ENCODE measurements at places on chromosomes 4 and X. TPM values are rescaled to one million over a fixed set of nuclear protein-coding genes. Genes with fewer than 3 reads are reported as not detected.

GRCh38 chrX:30793075-30793766, 95.8 kb downstream of the TAB3 start:
- no peaks in the 10 kb centered on the region for H3K4me1 ChIP-seq
- H3K27ac ChIP-seq = no peak overlapping the region
- H3K27me3 ChIP-seq = no peaks in the 10 kb centered on the region
- no peak overlapping the region for H3K4me3 ChIP-seq

Gene CFI
- total RNA-seq = 0.33 TPM

- no peak overlapping the region for H3K27ac ChIP-seq
- H3K4me3 ChIP-seq = no peak overlapping the region
- no peaks in the 10 kb centered on the region for H3K36me3 ChIP-seq
Measured at GRCh38 chrX:143298663-143299241, 218.5 kb downstream of the SPANXN3 start.

GRCh38 chrX:151031391-151031975, 48.3 kb downstream of the HMGB3 start:
- H3K27ac ChIP-seq = no peak overlapping the region
- no peak for DNase-seq
- no peaks in the 10 kb centered on the region for H3K36me3 ChIP-seq
- H3K4me1 ChIP-seq = no peaks in the 10 kb centered on the region
- H3K4me3 ChIP-seq = no peak overlapping the region

GRCh38 chrX:16239211-16239610, 71.9 kb downstream of the MAGEB17 start:
- H3K36me3 ChIP-seq = no peaks in the 10 kb centered on the region
- H3K27me3 ChIP-seq = no peaks in the 10 kb centered on the region
- no peak overlapping the region for H3K27ac ChIP-seq
- no peak for DNase-seq
- H3K4me3 ChIP-seq = no peak overlapping the region
- H3K4me1 ChIP-seq = no peaks in the 10 kb centered on the region

DNA sequence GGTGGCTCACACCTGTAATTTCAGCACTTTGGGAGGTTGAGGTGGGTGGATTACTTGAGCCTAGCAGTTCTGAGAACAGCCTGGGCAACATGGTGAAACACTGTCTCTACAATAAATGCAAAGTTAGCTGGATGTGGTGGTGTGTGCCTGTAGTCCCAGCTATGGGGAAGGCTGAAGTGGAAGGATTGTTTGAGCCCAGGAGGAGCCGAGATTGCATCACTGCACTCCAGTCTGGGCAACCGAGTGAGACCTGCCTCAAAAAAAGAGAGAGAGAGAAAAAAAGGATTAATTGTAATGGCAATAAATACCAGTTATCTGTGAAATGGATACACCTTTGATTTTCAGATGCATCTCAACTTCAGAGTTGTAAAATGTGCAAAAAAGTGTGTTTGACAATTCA, 58.8 kb downstream of the SPRY1 start:
- H3K4me1 ChIP-seq = peaks cover 13% of the 10 kb centered on the region
- no peaks in the 10 kb centered on the region for H3K36me3 ChIP-seq
- no peak overlapping the region for H3K4me3 ChIP-seq

Gene GNL3L
- 62.5 TPM for total RNA-seq

Gene PASD1
- not detected for total RNA-seq

- H3K36me3 ChIP-seq = no peaks in the 10 kb centered on the region
- H3K27me3 ChIP-seq = no peaks in the 10 kb centered on the region
- H3K27ac ChIP-seq = no peak overlapping the region
- DNase-seq = no peak
- H3K4me3 ChIP-seq = no peak overlapping the region
- H3K4me1 ChIP-seq = no peaks in the 10 kb centered on the region
Measured at GRCh38 chr4:132001542-132001941, 1147.6 kb upstream of the PCDH10 start.

DNA sequence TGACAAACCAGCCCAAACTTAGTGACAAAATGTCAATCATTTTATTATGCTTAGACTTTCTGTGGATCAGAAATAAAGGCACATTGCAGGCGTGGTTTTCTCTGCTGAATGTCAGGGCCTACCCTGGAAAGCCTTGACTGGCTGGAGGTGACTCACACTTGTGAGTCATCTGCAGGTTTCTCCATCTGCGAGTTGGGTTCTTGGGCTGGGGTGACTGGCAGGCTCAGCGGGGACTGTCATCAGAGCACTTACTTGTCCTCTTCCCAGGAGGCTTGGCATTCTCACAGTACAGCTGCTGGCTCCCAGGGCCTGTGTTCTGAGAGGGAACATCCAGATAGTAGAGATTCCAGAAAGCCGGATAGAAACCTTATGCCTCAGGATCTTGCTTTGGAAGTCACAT, 153.8 kb upstream of the AGA start:
- H3K27ac ChIP-seq = no peak overlapping the region
- H3K27me3 ChIP-seq = no peaks in the 10 kb centered on the region
- no peaks in the 10 kb centered on the region for H3K36me3 ChIP-seq
- DNase-seq = peak; percentile 53
- H3K4me1 ChIP-seq = no peaks in the 10 kb centered on the region

DNA sequence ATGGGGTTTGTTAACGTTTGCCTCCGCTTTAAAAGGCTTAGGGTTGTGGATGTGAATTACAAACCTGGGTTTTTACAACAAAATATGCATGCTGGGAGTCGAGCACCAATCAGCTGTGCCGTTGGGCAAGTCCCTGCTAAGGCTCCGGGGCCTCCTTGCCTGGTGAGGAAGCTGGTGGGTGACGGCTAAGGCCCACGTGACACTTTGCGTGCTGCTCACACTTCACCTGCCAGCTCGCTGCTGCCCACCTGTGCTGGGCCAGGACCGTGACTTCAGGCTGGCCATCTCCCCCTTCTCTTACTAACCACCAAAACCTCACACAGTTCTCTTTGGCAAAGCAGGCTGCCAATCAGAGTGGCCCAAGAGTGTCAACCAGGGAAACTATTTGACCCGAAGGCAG, 178.3 kb downstream of the AFAP1 start:
- H3K27ac ChIP-seq = peak overlapping the region; percentile 94
- H3K4me3 ChIP-seq = no peak overlapping the region
- DNase-seq = no peak
- no peaks in the 10 kb centered on the region for H3K27me3 ChIP-seq

Data from Panc1 (cell line).